ENCODE measurements at places on chromosomes 13 and 19.

- no peak for DNase-seq
These were observed 27.6 kb downstream of the SKA3 start for GRCh38 chr13:21148557-21149258.

DNA sequence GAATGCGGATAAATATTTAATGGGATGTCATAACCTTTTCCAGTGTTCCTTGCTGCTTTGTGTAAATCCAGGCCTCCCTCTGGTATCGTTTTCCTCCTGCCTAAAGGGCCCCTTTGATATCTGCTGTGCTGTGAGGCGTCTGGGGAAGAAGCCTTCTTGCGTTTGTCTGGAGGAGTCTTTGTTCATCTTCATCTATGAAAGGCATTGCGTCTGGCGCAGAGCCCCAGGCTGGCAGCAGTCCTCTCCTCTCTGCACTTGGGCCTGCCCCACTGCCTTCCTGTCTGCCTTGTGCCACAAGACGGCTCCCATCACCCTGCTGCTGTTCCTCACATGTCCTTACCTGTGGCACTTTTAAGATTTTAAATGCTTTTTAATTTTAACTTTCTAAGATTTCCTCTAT is 9.8 kb downstream of the PROZ start:
- no peak for DNase-seq

- DNase-seq, result no peak
These were observed 1.1 kb upstream of the PRKCG start for GRCh38 chr19:53880711-53881481.

DNA sequence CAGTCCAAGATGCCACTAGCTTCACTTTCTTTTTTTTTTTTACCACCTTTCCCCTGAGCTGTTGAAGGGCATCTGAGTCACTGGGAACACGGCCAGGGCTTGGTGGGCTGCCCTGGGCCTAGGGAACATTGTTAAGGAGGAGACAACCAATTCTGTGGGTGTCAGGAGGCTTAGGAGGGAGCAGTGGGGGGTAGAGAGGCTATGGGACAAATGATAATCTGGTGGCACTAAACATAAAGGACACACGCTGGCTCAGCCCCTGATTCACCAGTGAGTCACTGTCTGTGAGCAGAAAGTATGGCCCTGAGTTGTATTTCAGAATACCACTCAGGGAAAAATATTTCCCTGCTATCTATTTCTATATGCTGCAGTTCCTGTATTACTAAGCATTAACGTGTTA is 207.8 kb downstream of the DCLK1 start:
- DNase-seq, result no peak

DNA sequence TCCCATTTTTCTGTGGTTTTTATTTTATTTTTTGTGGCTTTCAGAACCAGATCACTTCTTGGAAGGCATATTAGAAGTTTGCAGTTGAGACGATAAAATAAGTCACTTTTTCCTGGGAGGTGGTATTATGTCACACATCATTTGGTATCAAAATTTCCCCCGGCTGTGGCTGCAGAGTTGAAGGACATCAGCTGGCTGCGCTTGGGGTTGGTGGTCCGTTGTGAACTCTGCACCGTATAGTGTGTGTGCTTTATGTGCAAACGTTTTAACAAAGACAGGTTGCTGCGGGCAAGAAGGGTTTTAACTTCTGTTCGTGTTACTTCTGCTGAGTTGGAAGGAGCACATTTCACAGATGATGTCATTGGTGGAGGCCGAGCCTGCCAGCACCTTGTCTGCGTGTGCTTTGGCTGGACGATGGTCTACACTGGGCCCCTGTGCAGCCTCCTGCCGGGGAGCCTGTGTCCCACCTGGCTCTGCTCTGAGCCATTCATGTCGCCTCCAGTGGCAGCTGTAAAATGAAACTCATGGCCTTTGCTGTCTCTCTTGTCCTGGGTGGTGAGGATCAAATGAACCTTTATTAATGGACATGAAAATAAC is 9.6 kb downstream of the ATP11A start:
- DNase-seq, result no peak

- no peak for DNase-seq
These were observed 1235.2 kb upstream of the SLC10A2 start for GRCh38 chr13:104301171-104301975.

All from stimulated activated CD4-positive, alpha-beta T cell treated with anti-CD3 and anti-CD28 coated beads, Interleukin-1b, Interleukin-23, amount 100 ng/mL, for 24 hours (primary cell).